ENCODE measurements at places on chromosomes 13 and 19. TPM values are rescaled to one million over a fixed set of nuclear protein-coding genes. Genes with fewer than 3 reads are reported as not detected.

Gene GNG7
- total RNA-seq, result 3.8 TPM

Gene FFAR3
- not detected for total RNA-seq

Gene CARM1
- total RNA-seq, result 34.4 TPM

Gene UBE2L5
- not detected for total RNA-seq

Gene TGFB1
- total RNA-seq, result 73.1 TPM

Gene FCGBP
- total RNA-seq, result 14.8 TPM

Gene SCN1B
- 7.7 TPM for total RNA-seq

Gene ZFP36
- total RNA-seq, result 165 TPM

Gene FBL
- total RNA-seq, result 153 TPM

GRCh38 chr13:88051746-88052482, 380.7 kb downstream of the SLITRK5 start:
- DNase-seq, result no peak

DNA sequence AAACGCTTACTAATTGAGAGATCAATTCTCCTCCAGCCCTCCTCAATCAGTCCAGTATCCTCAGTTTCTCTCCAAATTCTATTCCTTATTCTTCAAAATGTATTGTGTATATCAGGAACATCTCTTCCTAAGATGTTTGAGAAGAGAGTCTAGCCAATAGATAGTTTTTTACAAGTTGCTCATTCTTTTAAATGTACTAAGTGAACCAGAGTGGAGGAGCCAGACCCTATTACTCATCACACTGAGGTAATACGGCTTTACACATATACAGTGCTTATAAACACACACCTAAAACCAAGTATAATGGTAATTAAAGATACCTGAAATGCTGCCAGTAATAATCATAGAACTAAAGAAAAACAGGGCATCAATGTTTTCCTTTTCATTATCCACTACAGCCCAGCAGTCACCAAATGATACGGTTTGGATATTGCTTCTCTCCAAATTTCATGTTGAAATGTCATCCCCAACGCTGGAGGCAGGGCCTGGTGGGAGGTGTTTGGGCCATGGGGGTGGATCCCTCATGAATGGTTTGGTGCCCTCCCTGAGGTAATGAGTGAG, 45.2 kb upstream of the HMGB1 start:
- no peak for DNase-seq

DNA sequence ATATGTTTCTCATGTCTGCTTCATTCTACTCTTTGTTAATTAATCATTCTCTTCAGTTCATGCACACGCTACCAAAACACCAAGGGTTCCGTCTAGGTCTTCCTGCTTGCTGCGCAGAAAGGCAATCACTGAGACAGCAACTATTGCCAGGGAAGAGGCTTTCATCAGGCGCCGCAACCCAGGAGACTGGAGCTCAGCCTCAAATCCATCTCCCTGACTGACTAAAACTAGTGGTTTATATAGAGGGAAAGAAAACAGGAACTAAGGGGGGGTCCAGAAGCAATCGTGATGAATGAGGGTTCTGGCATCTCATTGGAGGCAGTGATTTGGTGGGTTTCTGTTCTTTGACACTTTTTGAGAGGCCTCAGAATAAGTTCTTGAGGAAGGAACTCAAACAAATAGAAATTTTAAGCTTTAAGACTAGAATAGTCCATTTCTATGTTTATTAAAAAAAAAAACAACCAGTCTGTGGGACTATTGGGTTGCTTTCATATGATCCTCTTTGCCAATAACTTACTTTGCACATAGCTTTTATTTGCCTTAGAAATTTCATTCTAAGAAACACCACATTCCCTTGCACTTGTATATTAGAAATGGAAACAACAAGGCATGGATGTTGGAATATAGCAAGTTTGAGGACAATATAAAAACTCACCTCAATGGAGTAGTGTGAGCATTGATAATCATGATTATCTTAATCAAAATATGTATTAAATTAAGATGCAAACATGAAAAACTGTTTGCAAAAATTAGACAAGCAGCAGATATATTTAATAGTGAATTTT, 691.2 kb upstream of the GPC6 start:
- no peak for DNase-seq

GRCh38 chr19:33767898-33768413, 28.7 kb upstream of the KCTD15 start:
- DNase-seq, result peak; percentile 50

- no peak for DNase-seq
Measured at GRCh38 chr13:107801621-107802020, 413.7 kb downstream of the LIG4 start.

- no peak for DNase-seq
Measured at GRCh38 chr19:441213-441836, 19.5 kb downstream of the SHC2 start.

DNA sequence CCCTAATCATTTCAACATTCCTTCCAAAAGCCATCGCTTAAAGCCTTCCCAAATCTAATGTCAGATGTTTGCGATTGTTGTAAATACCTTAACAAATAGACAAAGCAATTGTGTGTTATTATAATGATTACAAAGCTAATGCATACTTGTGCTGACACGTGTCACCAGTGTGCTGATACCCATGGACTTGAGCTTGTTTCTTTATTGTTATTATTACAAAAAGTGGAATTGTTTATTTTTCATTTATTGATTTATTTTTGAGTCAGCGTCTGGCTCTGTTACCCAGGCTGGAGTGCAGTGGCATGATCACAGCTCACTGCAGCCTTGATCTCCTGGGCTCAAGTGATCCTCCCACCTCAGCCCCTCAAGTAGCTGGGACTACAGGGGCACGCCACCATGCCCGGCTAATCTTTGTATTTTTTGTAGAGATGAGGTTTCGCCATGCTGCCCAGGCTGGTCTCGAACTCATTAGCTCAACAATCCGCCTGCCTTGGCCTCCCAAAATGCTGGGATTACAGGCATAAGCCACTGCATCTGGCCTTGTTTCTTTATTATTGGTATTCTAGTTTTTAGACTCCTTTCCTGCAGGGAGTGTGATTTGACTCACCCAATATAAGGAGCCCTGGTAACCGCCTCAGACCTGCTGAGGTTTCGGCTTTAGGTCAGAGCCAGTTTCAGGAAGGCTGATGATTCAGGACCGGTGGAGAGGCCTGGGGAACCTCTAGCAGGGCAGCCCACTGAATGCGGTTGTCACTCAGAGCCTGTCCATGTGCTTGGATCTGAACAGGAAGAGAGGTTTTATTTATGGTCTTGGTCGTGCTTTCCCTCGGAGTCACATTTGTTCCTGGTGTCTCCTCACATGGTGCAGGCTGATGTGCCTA, 2.1 kb upstream of the FBXO17 start:
- DNase-seq, result no peak

DNA sequence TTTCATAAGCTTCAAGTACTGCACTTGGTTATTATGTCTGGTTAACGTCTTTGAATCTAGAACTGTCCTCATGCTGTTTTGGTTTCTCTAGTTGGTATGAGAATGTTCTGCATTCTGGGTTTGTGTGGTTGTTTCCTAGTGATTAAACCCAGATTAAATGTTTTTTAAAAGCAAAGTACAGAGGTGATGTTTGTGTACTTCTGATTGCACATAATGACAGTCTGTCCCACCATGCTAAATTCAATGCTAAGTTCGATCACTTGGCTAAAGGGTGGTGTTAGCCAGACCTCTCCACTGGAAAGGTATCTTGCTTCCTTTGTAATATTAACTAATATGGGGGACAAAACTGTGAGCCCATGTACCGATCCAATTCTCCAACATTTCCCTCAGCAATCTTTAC, 14.6 kb downstream of the N4BP2L1 start:
- DNase-seq, result no peak

- DNase-seq, result peak; percentile 50
Measured at GRCh38 chr13:21348488-21349120, 110.5 kb downstream of the ZDHHC20 start.

- peak; percentile 30 for DNase-seq
Measured at GRCh38 chr19:46728693-46729339, 11.9 kb upstream of the PRKD2 start.

GRCh38 chr19:53657778-53658177, 26.0 kb downstream of the DPRX start:
- DNase-seq, result no peak

DNA sequence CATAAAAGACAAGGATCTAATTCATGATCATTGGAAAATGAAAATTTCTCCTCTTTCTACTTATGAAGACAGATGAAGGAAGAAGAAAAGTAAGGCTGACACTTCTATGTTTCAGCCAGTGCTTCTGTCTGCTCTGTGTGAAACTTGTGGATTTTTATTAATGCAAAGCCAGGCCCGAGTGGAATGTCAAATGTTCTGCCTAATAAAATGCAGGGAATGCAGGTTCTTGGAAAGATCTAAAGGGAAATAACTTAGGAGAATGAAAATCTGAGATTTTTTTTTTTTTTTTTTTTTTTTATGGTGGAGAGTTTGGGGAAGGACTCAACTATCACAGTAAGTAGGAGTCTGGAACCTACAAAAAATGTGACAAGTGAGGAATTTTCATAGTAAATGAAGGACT, 1732.3 kb upstream of the SLC10A2 start:
- DNase-seq, result no peak

DNA sequence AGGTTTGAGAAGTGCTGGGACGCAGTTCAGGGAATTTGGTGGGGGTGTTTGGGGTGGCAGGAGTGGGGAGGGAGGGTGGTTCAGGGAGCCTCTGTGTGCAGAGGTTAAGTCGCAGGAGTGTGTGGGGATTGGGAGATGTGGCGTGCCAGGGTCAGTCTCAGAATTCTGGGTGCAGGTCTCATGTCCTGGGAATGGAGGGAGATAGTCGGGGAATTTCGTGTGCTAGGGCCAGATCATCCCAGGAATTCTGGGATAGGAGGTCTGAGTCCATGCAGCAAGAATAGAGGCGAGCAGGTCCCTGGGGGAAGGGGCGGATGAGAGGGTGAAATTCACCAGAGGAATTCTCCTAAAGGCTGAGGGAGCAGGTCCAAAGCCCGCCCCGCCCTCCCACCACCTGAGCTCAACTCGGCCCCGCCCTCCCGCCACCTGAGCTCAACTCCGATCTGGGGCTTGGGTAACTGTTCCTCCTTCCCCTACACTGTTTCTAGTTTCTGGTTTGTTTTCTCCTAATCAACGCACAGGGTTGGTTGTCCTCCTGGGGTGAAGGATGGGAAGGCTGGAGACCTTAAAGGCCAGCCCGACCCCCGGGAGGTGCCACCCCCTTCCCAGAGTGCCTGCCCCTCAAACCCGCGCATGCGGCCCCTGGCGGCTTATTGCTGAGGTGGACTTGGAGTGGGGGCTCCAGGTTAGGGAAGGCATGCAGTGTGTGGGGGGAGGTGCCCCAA, 15.2 kb downstream of the KCNC3 start:
- no peak for DNase-seq

DNA sequence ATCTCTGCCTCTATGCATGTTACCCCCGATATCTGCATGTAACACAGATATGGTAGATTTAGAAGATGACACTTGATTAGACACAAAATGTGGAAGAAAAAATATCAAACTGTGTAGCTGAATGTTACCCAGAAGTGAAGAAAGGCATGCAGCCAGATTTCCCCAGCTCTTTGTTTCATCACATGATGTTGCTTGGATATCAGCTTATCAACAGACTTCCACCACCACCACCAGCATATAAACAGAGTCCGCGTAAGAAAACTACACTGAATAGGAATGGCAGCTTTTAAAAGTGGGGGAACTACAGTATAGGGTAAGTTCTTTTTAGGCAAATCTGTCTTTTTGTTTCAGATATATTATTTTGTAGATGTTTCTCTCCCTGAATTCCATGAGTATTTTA, at the start of gene FAM216B:
Gene FAM216B (plus strand): TSS at position 233 of the 400 bp plus-strand sequence. CDS start 2,484 bp downstream, outside the sequence.
- DNase-seq, result peak; percentile 63

DNA sequence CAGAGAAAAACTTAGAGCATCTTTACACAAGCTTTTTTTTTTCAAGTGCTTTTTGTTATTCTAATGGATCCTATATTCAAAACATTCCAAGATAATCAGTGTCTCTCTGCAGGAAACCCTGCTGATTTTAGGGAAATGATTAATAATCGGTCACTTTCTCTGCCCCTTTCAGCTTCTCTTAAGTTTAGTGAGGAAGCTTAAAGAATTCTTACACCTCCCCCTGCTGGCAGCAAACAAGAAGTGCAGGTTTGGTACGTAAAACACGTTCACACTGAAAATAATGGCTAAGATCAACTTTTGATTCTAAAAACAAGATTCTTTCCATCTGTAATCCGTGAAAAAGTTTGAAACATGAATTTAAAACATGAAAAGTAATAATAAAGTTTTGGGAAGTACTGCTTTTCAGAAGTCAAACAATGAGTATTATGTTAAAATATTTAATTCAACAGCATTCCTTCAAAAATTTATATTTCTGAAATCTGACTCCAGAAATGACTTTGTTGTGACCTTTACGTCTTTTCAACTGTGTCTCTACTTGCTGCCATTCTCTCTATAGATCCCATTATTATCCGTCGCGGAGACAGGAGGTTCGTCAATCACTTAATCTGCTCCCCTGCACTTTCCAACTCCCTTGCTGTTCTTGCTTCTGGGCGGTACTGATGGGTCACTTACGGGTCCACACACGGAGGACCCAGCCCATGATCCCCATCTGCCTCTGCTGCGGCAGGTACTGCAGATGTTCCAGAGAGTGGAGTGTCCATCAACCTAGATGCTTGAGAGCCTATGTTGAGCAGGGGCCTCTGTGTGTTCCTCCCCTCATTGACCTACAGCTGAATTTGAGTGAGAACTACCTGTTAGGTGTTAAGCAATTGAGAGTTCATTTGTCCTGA, 203.1 kb upstream of the EDNRB start:
- peak; percentile 80 for DNase-seq

GRCh38 chr13:66971004-66971403, 259.1 kb downstream of the PCDH9 start:
- DNase-seq, result no peak

GRCh38 chr13:73721571-73721970, 412.6 kb downstream of the KLF12 start:
- DNase-seq, result no peak

DNA sequence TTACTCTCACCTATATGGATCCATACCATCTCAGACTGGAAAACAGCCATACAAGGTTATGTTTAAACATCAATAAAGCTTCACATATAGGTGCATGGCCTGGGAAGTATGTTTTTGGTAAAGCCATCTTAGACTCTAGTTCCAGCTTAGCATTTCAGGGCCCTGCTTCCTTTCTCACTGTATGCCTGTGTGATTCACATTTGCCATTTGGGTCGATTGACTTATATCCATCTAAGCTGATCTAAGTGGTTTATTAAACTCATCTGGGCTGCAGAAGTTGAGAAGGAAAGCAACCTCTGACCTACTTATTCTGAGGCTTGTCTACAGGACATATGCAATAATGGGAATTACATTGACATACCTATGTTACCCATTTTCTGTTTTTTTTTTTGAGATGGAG, 33.5 kb downstream of the ZNF506 start:
- DNase-seq, result no peak

DNA sequence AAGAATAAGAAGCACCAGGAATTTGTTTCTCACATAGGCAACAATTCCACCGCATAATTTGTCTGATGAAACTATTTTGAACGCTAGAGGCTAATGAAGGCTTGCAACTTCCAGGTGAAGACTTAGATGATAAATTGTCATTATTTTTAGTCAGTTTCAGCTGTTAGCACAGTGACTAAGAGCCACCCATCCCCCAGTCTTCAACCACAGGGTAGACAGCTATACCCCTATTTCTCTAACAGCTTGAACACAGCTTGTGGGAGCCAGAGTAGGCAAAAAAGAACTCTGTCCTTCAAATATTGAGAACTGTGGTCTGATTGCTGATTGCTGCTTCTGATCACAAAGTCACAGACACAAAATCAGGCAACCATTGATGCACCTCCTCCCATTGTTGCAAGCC, 1124.8 kb upstream of the PRR20A start:
- DNase-seq, result no peak

Data from left lung (tissue), 14 donors.